ENCODE measurements at places on chromosomes 1 and 21. TPM values are rescaled to one million over a fixed set of nuclear protein-coding genes. Genes with fewer than 3 reads are reported as not detected.

Gene SPATA1
- total RNA-seq: 0.05 TPM

Gene NPPA
- total RNA-seq: 1.3 TPM

Gene SLAMF9
- not detected for total RNA-seq

Gene PHLDA3
- total RNA-seq: 49.7 TPM

Gene GPR153
- 7.6 TPM for total RNA-seq

GRCh38 chr1:200038325-200038980 is 10.9 kb downstream of the NR5A2 start:
- H3K4me3 ChIP-seq: no peak overlapping the region
- H3K27me3 ChIP-seq: peaks cover 54% of the 10 kb centered on the region
- no peak overlapping the region for H3K27ac ChIP-seq
- no peaks in the 10 kb centered on the region for H3K36me3 ChIP-seq
- no peak for DNase-seq
- peaks cover 7% of the 10 kb centered on the region for H3K4me1 ChIP-seq

GRCh38 chr1:22485431-22485830 is 33.8 kb downstream of the ZBTB40 start:
- no peak for DNase-seq
- no peaks in the 10 kb centered on the region for H3K27me3 ChIP-seq
- H3K4me3 ChIP-seq: no peak overlapping the region

DNA sequence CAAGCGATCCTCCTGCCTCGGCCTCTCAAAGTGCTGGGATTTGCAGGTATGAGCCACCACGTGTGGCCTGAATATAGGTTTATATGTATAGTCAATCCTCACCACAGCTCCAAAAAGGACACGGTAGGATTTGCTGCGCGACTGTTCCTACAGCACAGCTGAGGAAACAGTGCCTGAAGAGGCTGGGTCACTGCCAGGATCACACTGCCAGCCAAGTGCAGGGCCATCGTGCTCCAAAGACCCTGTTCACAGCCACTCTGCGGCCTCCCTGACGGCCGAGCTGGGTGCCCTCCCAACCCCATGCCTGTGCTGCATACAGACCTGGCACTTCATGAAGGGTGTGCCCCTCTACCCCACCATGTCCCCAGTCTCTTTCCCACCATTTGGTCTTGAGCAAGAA is 71.4 kb downstream of the MRPL37 start:
- H3K4me1 ChIP-seq: peaks cover 29% of the 10 kb centered on the region
- no peak for DNase-seq
- H3K27ac ChIP-seq: no peak overlapping the region
- H3K36me3 ChIP-seq: no peaks in the 10 kb centered on the region
- no peak overlapping the region for H3K4me3 ChIP-seq

- no peaks in the 10 kb centered on the region for H3K27me3 ChIP-seq
- no peaks in the 10 kb centered on the region for H3K4me1 ChIP-seq
- peak overlapping the region; percentile 47 for H3K4me3 ChIP-seq
- H3K36me3 ChIP-seq: no peaks in the 10 kb centered on the region
- H3K27ac ChIP-seq: peak overlapping the region; percentile 74
These were observed 5.0 kb upstream of the ACOT11 start for GRCh38 chr1:54542962-54543539.

GRCh38 chr1:207431508-207431907 is 22.6 kb upstream of the CR2 start:
- no peaks in the 10 kb centered on the region for H3K36me3 ChIP-seq
- H3K27me3 ChIP-seq: no peaks in the 10 kb centered on the region
- no peaks in the 10 kb centered on the region for H3K4me1 ChIP-seq
- no peak overlapping the region for H3K27ac ChIP-seq
- H3K4me3 ChIP-seq: no peak overlapping the region

- no peaks in the 10 kb centered on the region for H3K4me1 ChIP-seq
- no peak overlapping the region for H3K27ac ChIP-seq
- no peaks in the 10 kb centered on the region for H3K36me3 ChIP-seq
- H3K4me3 ChIP-seq: no peak overlapping the region
These were observed 36.7 kb downstream of the DNASE2B start for GRCh38 chr1:84434801-84435549.

DNA sequence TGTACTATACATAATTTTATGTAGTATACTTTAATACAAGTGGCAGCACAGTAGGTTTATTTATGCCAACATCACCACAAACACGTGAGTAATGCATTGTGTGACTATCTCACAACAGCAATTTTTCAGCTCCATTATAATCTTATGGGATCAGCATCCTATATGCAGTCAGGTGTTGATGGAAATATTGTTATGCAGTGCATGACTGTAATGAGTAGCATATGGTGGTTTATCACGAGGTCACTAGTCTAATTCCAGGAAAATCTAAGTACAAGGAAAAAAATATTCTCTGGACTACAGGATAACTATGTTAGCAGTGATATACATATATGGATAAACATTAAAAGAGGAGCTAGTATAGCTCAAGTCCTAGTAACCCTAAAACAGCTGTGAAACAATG is 69.0 kb downstream of the ATP1B1 start:
- H3K4me1 ChIP-seq: no peaks in the 10 kb centered on the region
- H3K27me3 ChIP-seq: no peaks in the 10 kb centered on the region
- H3K27ac ChIP-seq: no peak overlapping the region
- no peak overlapping the region for H3K4me3 ChIP-seq

- no peak overlapping the region for H3K4me3 ChIP-seq
- H3K36me3 ChIP-seq: no peaks in the 10 kb centered on the region
- DNase-seq: no peak
- H3K27me3 ChIP-seq: no peaks in the 10 kb centered on the region
- H3K27ac ChIP-seq: no peak overlapping the region
These were observed 64.6 kb downstream of the WNT9A start for GRCh38 chr1:227883073-227883520.

GRCh38 chr1:7808253-7808844 is 24.3 kb downstream of the PER3 start:
- H3K27me3 ChIP-seq: no peaks in the 10 kb centered on the region
- no peak overlapping the region for H3K27ac ChIP-seq
- H3K4me1 ChIP-seq: no peaks in the 10 kb centered on the region
- no peak for DNase-seq
- no peak overlapping the region for H3K4me3 ChIP-seq
- H3K36me3 ChIP-seq: no peaks in the 10 kb centered on the region

GRCh38 chr1:37622131-37622530 is 12.6 kb downstream of the RSPO1 start:
- no peaks in the 10 kb centered on the region for H3K36me3 ChIP-seq
- H3K4me1 ChIP-seq: no peaks in the 10 kb centered on the region
- no peak overlapping the region for H3K4me3 ChIP-seq
- peaks cover 5% of the 10 kb centered on the region for H3K27me3 ChIP-seq

- DNase-seq: no peak
- H3K36me3 ChIP-seq: no peaks in the 10 kb centered on the region
- H3K4me3 ChIP-seq: peak overlapping the region; percentile 33
- H3K27ac ChIP-seq: peak overlapping the region; percentile 75
- no peaks in the 10 kb centered on the region for H3K27me3 ChIP-seq
- peaks cover 3% of the 10 kb centered on the region for H3K4me1 ChIP-seq
These were observed 1.2 kb downstream of the ATP2B4 start for GRCh38 chr1:203627851-203628200.

- H3K27ac ChIP-seq: no peak overlapping the region
- no peak for DNase-seq
- H3K36me3 ChIP-seq: no peaks in the 10 kb centered on the region
- no peak overlapping the region for H3K4me3 ChIP-seq
- H3K27me3 ChIP-seq: no peaks in the 10 kb centered on the region
- H3K4me1 ChIP-seq: no peaks in the 10 kb centered on the region
These were observed 127.4 kb upstream of the DEPDC1 start for GRCh38 chr1:68624233-68624632.

- H3K4me1 ChIP-seq: no peaks in the 10 kb centered on the region
- no peak overlapping the region for H3K4me3 ChIP-seq
- no peaks in the 10 kb centered on the region for H3K27me3 ChIP-seq
- no peaks in the 10 kb centered on the region for H3K36me3 ChIP-seq
- DNase-seq: no peak
These were observed 11.2 kb downstream of the ZBTB18 start for GRCh38 chr1:244062156-244062725.

GRCh38 chr1:165418195-165418594 is 26.7 kb downstream of the RXRG start:
- DNase-seq: no peak
- H3K4me1 ChIP-seq: no peaks in the 10 kb centered on the region
- H3K27me3 ChIP-seq: no peaks in the 10 kb centered on the region
- no peaks in the 10 kb centered on the region for H3K36me3 ChIP-seq

- no peak overlapping the region for H3K27ac ChIP-seq
- no peaks in the 10 kb centered on the region for H3K36me3 ChIP-seq
- no peak for DNase-seq
- H3K4me3 ChIP-seq: no peak overlapping the region
- H3K27me3 ChIP-seq: no peaks in the 10 kb centered on the region
These were observed 9.1 kb downstream of the TTC22 start for GRCh38 chr1:54791880-54792522.

DNA sequence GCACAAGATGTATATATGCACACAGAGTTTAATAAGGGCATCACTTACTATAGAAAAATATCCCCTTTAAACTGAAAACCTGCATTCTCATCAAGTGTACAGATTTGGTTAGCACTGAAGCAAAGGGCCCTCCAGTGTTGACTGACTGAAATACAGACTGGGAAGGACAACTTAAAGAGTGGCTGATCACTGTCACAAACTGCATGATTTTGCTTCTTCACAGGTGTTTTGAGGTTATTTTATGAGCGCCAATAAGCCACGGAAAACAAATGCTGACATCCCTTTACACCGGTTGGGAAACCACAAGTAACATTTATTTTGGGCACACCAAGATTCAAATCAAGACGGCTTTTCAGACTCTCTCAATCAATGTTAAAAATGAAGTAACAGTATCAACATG is 30.9 kb upstream of the RAP1GAP start:
- no peaks in the 10 kb centered on the region for H3K4me1 ChIP-seq
- H3K27ac ChIP-seq: no peak overlapping the region
- H3K4me3 ChIP-seq: no peak overlapping the region

DNA sequence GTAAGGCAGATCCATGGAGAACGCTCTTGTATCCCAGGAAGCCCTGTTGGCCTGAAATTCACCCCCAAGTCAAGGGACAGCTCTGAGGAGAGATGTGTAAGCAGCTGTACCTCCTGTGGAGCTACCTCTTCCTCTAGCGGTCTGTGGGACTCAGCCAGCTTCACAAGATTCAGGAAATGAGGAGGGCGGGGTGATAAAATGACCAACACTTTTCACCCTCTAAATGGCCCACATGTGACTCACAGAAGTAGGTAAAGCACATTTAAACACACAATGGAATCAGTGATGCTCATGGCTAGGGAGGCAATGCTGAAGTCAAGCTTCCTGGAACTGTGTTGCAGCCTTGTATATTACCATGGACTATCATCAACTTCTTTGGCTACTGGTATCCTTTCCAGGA is at the start of gene SH2D1B:
Gene SH2D1B (minus strand): TSS at position 135 of the 400 bp plus-strand sequence. CDS start 120 bp downstream, at position 15.
- DNase-seq: no peak
- no peak within 1 kb of the TSS for H3K4me3 ChIP-seq
- H3K36me3 ChIP-seq: no peaks in the 10 kb centered on the region
- H3K4me1 ChIP-seq: no peaks in the 10 kb centered on the region
- no peaks in the 10 kb centered on the region for H3K27me3 ChIP-seq

GRCh38 chr1:112798292-112798691 is 83.2 kb upstream of the PPM1J start:
- H3K27ac ChIP-seq: no peak overlapping the region
- no peaks in the 10 kb centered on the region for H3K4me1 ChIP-seq
- no peak overlapping the region for H3K4me3 ChIP-seq

DNA sequence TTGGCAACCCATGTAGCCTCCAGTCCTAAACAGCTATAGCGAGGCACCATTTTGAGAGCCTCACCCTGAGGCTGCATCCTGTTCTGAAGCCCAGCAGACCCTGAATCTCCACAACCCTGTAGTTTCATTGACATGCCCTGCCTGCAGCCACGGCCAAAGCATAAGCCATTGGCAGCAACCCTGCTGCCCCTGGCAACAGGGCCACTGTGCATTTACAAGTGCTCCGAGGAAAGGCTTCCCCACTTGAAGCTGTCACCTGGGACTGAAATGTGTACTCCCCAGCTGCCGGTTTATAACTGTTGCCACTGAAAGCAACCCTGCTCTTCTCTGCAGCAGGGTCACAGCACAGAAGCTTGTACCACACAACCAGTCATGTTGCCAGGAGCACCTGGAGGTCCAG is 124.2 kb upstream of the OLFM3 start:
- no peak for DNase-seq
- H3K36me3 ChIP-seq: no peaks in the 10 kb centered on the region
- no peaks in the 10 kb centered on the region for H3K27me3 ChIP-seq
- no peak overlapping the region for H3K4me3 ChIP-seq
- no peak overlapping the region for H3K27ac ChIP-seq

GRCh38 chr1:91650764-91651163 is 150.1 kb downstream of the CDC7 start:
- no peak for DNase-seq
- H3K4me3 ChIP-seq: no peak overlapping the region
- H3K27me3 ChIP-seq: no peaks in the 10 kb centered on the region
- no peaks in the 10 kb centered on the region for H3K4me1 ChIP-seq

GRCh38 chr21:15054089-15054488 is 10.7 kb downstream of the NRIP1 start:
- H3K27me3 ChIP-seq: no peaks in the 10 kb centered on the region
- DNase-seq: no peak
- H3K27ac ChIP-seq: peak overlapping the region; percentile 3
- no peaks in the 10 kb centered on the region for H3K36me3 ChIP-seq
- peaks cover 21% of the 10 kb centered on the region for H3K4me1 ChIP-seq

DNA sequence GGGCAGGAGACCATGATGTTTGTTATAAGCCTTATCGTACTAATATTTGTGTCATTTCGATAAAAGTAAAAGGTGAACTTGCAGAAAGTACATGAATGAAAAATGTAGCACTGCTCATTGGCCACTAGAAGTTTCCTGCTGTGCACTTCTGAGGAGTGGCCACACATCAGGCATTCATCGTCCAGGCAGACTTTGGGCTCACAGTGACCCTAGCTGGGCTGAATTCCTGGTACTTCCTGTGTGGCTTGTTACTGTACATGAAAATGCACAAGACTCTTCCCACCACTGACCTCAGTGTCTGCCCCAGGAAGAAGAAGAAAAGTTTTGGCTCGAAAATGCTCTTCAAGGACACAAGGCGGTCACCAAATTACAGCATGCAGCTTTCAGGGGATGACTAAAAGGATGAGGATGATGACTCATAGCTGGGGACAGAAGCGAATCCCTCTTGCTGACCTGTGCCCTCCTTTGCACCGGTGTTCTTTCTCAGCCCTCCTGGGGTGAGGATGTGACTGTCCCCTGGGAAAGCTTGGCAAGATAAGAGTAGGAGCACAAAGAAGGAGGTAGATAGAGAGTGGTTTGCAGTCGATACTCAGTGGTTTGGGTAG is 252.4 kb upstream of the KAZN start:
- no peak overlapping the region for H3K4me3 ChIP-seq
- H3K36me3 ChIP-seq: no peaks in the 10 kb centered on the region
- no peaks in the 10 kb centered on the region for H3K4me1 ChIP-seq
- DNase-seq: no peak

GRCh38 chr21:46307625-46308024 is 16.0 kb downstream of the C21orf58 start:
- no peak for DNase-seq
- no peaks in the 10 kb centered on the region for H3K27me3 ChIP-seq
- H3K4me3 ChIP-seq: no peak overlapping the region
- H3K4me1 ChIP-seq: no peaks in the 10 kb centered on the region
- no peak overlapping the region for H3K27ac ChIP-seq

- no peak for DNase-seq
- no peaks in the 10 kb centered on the region for H3K36me3 ChIP-seq
- no peaks in the 10 kb centered on the region for H3K4me1 ChIP-seq
- H3K27me3 ChIP-seq: no peaks in the 10 kb centered on the region
These were observed 172.7 kb downstream of the TPR start for GRCh38 chr1:186202271-186202764.

GRCh38 chr21:40421121-40421520 is 425.8 kb downstream of the DSCAM start:
- no peaks in the 10 kb centered on the region for H3K4me1 ChIP-seq
- H3K27me3 ChIP-seq: no peaks in the 10 kb centered on the region
- no peaks in the 10 kb centered on the region for H3K36me3 ChIP-seq
- H3K4me3 ChIP-seq: no peak overlapping the region
- DNase-seq: no peak
